GM23338 (cell line): ENCODE measurements at places on chromosomes 11 and 22. TPM values are rescaled to one million over a fixed set of nuclear protein-coding genes. Genes with fewer than 3 reads are reported as not detected.

SLC22A6 gene
- total RNA-seq, result not detected in 2 replicates

CNIH2 gene
- total RNA-seq, result 9.2 and 10.8 TPM in 2 replicates

P2RX3 gene
- total RNA-seq, result 0.35 TPM in 1 of 2 replicates, not detected in the other

- DNase-seq, result no peak
Measured at GRCh38 chr11:1919391-1920127, at the start of gene TNNT3. TNNT3 (plus strand) TSS chr11:1919703; CDS start chr11:1922875, 3,172 bp downstream.

- no peak for DNase-seq
Measured at GRCh38 chr11:475941-476340, 25.9 kb downstream of the PTDSS2 start.

- no peak for DNase-seq
Measured at GRCh38 chr11:67379061-67380058, 6.0 kb upstream of the CLCF1 start.

GRCh38 chr11:120574876-120575275, 63.3 kb downstream of the GRIK4 start:
- DNase-seq, result no peak

DNA sequence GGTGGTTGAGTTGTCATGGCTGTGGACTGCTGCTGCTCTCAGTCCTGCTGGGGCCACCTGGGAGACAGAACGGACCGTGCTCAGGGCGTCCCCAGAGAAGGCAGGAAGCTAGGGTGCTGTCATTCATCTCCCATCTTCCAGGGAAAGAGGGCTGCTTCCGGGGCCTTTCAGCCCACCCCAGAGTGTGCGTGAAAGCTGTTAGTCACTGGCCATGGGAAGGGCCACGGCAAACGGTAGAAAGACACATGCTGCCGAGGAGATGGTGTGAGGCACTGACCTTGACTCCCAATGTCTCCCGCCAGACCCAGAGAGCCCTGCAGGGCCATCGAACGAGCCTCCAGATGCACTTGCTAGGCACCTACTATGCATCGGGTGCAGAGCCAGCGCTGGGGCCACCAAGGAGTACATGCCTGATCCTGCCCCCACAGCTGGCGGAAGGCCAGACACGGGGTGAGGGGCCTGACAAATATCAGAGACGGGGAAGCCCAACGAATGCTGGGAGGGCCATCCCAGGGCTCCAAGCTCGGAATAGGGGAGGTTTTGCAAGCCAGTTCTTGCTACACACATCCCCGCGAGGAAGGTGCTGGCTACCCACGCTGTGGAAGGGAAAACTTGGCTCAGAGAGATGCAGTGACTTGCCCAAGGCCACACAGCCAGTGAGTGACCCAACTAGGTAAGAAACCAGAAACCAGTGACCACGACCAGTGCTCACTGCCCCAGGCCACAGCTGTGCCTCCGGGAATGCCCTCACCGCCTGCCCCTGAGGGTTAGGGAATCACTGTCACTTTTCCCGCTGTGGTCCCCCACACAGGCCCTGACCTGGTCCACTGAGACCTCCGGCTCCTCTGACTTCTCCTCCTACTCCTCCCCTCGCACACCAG, 10.1 kb downstream of the RAC2 start:
- no peak for DNase-seq
